ENCODE measurements at places on chromosomes 6 and 20.

GRCh38 chr20:56247954-56248782 lies at the start of gene MC3R:
TSS of gene MC3R (plus strand) at chr20:56248732. CDS start at chr20:56248844, 112 bp downstream.
- peak; percentile 66 for DNase-seq

- DNase-seq = no peak
Measured at GRCh38 chr6:137017081-137017480, 27.7 kb downstream of the IL20RA start.

DNA sequence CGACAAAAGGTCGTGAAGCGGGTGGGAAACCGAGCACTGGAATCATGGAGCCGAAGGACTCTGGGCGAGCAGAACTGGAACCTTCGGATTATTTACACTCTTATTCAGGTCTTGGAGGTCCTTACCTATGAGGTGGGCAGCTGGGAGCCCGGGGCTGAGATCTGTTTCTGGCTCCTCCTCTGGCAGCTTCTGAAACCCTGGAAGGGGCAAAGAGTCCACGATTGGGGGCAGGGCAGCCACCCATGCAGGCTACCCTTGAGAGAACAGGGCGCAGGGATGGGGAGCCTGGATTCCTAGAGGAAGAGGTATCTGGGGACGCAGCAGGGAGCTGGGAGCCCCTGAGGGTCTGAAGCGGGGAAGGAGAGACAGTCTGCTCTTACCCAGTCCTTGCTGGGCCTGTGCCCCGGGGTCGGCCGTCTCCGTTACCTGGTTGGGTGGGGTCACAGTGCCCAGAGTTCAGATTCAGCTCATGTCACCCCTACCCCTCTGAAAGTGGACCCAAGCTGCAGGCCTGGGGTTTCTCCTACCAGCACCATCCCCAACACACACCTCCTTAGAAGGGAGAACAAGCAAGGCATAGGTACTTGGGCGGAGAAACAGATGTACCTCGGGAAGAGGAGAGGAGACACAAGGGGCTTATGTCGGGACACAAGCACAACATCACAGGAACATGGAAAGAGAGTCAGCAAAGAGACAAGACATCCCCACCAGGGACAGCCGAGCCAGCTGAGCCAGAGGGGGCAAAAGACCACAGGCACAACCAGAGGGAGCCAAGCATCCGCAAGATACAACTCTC lies 592 bp downstream of the LTB start:
- no peak for DNase-seq

- DNase-seq = no peak
Measured at GRCh38 chr6:137767465-137767864, 99.6 kb upstream of the TNFAIP3 start.

GRCh38 chr6:72835749-72836148 lies 213.9 kb downstream of the KCNQ5 start:
- no peak for DNase-seq

DNA sequence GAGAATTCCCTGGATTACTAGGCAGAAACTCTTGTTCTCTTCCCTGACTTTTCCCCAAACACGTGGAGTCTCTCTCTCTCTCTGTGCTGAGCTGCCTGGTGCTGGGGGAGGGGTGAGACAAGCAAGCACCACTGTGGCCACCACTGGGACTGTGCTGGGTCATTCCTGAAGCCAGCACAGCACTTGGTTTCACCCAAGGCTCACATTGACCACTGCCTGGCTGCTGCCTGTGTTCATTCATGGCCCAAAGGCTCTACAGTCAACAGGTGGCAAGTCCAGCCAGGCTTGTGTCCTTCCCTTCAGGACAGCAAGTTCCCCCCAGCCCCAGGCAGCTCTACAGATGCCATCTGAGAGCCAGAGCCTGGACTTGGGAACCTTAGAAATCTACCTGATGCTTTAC lies 92.2 kb downstream of the CTNNBL1 start:
- DNase-seq = no peak

DNA sequence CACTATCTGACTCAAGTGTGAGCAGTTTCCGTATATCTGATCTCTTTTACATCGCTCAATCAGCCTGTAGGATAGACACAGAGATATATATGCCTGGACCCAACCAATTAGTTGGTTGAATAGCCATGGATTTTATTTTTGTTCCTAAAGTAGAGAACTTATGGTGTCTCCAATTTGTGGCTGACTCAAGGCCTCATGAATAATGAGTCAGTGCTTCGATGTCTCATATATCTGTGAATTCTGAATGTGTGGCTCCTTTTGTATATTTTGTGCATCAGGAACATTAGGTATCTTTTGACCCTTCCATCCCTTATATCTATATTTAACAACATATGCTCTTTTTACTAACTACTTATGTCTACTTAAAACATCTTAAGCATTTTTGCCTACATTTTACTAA lies 64.5 kb downstream of the OR2B2 start:
- no peak for DNase-seq
